ENCODE measurements at places on chromosomes 3 and 15.

DNA sequence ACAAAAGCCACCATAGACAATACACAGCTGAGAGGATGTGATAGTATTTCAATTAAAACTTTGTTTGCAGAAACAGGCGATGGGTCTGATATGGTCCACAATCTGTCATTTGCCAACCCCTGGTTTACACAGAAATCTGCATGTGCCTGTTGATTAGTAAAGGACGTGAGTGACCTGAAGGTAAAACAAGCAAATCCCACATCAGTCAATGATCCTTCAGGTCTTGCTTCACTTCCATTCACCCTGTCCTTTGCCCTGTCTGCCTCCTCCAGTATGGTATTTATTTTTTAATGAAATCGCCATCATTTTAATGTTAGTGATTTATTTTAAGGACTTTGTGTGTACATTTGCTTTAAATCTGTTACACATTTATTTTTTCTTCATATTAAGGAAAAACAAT is 166.2 kb downstream of the FEZF2 start:
- DNase-seq: no peak

GRCh38 chr15:59545573-59545972 is 66.0 kb upstream of the GCNT3 start:
- no peak for DNase-seq

DNA sequence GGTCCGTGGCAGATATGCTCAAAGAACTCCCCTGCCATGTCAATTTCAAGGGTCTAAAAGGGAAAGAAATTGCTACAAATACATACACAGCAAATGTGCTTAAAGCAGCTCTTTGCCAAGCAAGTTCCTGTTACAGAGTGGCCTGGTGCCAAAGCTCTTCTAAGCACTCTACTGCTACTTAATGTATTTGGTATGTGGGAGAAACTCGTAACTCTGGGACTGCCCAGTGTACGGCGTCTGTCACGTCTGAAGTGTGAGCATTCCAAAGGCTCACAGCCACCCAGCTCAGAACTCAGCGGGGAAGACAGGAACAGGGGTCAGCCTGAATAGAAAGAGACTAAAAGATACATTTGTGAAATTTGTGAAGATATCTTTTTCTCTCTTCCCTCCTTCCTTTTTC is 54.6 kb downstream of the RBMS3 start:
- DNase-seq: peak; percentile 100

- DNase-seq: no peak
These were observed 21.7 kb downstream of the CLDN11 start for GRCh38 chr3:170440344-170440743.

DNA sequence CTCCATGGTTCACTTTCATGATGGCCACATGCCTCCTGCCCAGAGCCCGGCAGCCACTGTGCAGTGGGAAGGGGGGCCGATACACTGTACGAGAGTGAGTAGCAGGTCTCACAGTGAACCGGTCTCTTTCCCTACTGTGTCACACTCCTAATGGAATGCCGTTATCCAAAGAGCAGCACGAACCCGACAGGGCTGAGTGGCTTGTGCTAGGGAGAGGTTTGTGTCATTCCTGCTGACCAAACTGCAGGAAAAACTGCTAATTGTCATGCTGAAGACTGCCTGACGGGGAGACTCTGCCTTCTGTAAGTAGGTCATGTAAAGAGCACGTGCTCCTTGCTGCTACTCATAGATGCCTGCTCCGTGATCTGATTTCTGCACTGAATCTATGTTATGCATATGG is 105.1 kb downstream of the ARPP21 start:
- no peak for DNase-seq

DNA sequence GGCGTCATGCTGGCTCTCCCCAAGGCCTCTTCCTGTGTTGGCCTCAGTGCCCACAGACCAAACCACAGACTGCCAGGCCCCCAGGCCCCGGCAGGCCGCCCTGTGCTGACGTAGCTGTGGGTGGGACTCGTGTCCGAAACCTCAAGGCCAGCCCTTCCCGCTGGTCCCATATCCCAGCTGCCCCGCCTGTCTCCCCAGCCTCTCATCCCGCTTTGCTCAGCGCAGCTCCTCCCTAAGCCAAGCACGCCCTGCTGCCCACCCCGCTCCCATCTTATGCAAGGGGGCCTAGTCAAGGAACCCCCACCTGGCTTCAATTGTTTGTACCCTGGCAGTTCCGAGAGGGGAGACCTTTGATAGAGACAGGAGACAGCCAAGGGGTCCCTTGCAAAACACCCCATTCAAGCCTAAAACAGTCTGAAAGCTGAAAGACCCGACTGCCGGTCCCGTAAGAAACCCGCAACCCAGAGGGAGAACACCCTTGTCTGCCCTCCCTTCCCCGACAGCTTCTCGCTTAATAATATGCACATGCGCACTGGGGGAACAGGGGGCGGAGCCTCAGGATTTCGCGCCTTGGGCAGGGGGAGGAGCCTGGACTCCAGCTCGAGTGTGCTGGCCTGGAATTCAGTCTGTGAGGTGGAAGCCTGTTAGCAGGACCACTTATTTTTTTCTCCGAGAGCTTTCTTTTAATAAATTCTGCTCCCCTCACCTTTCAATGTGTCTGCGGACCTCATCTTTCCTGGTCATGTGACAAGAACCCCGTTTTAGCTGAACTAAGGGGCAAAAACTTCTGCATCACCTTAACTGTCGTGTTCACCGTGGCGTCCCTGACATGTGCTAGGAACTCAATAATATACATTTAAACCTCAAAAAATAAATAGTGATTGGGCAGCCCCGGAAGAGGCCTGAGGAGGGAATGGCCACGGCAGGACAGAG is 17.2 kb downstream of the TNFAIP8L3 start:
- peak; percentile 62 for DNase-seq

- no peak for DNase-seq
These were observed 4.3 kb downstream of the SLC51A start for GRCh38 chr3:196220587-196220986.

GRCh38 chr3:61650276-61650675 is 88.9 kb downstream of the PTPRG start:
- peak; percentile 74 for DNase-seq

DNA sequence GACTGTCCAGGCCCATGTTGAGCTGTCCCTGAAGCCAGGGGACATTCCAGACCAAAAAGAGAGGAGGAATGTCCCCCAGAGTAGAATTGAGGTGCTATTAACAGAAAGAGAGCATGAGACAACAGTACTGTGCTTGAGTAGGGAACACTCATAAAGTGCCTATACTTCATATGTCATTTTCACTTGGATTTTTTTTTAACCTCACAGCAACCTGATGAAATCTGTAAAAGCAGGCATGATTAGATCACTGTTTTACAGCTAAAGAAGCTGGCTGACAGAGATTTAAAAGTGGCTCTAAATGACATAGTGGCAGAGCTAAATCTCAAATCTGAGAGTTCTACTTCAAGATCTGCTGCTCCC is 18.8 kb downstream of the PODXL2 start:
- DNase-seq: no peak

DNA sequence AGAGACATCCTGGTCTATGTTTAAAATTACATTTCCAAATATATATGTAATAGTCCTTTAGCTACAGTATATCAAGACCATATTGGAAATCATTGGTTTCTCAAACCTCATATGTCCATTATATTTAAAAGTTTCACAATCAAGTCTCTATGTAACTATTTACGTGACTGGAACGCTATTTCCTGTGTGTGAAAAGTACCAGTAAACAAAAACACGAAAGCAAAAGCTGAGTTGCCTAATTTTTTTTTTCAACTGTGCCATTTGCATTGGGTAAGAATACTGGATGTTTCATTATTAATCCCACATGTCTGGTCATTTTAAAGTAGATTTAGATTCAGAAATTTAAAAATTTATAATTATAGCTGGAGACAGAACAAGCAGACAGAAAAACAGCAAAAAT is 381.4 kb downstream of the TBC1D5 start:
- no peak for DNase-seq

GRCh38 chr15:92908713-92909057 is 8.6 kb downstream of the CHD2 start:
- DNase-seq: no peak

DNA sequence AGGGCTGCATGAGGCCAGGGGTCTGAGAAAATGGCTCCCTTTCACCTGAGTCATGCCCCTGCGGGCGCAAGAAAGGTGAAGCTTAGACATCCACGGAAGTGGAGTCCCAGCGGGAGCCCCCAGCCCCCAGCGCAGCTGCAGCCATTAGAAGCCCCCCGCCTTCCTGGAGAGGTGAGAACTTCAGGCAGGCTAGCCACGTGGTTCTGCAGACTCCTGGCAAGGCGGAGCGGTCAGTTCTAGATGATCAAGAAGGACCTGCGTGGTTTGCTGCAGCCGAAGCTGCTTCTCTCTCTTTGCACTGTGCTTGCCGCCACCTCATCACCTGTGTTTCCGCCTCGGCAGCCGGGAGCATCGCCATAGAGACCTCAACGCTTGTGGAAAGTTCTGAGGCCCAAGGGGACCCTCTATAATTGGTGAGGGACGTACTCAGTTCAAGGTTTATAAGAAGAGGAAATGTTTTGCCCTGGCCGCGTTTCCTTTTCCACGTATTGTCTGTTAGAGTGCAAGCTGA is 15.8 kb upstream of the KCNMB3 start:
- DNase-seq: peak; percentile 12

- no peak for DNase-seq
These were observed 163.2 kb downstream of the STT3B start for GRCh38 chr3:31696009-31696297.

DNA sequence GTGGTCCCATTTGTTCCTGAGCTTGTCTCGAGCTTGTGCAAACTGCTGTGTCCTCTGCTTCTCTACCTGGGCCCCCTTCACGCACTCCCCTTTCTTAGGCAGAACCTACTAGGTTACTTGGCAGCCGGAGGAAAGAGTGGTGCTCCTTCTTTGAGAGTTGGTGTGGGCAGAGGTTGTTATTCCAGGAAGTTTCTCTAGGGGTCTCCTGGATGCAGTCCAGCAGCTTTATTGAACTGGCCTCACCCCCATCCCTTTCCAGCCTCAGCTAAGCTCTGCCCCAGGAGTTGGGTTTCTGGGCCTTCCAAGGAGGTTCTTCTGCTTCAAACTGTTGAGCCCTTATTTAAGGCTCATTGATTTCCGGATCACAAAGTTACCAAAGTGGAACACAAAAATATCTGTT is 103.2 kb downstream of the C3orf70 start:
- no peak for DNase-seq

DNA sequence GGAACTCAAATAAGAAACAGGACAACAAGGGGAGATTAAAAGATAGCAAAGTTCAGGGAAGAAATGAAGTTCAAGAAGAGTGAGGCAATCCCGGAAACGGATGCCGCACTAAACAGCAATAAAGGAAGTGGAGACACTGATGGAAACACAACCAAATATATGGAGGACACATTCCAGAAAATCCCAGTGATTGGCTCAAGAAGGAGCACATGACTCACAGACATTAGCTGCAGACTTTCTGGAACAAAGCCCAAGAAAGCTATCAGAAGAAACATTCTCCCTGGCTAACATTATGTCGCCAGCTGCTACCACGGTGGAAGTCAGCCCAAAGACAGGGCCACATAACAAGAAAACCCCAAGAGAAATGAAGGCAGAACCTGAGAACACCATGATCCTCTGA is 18.1 kb upstream of the VGLL4 start:
- peak; percentile 34 for DNase-seq

GRCh38 chr3:42080453-42080872 is 10.7 kb upstream of the TRAK1 start:
- no peak for DNase-seq

GRCh38 chr15:36658898-36659639 is 79.6 kb downstream of the CDIN1 start:
- DNase-seq: no peak

DNA sequence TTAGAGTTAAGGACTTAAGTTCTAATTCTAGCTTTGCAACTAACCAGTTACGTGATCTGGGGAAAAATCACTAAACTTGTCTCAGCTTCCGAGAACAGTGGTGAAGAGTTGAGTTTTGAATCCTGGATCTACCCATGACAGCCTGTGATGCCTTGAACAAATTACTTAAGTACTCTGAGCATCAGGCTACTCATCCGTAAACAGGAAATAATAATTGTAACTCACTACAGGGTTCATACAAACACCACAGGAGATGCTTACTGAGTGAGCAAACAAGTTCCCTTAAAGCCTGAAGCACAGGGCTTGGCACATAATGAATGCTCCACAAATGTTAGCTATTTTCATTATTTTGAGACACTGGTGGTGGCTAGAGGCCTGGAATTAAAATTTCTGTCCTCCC is 158.8 kb downstream of the ERC2 start:
- no peak for DNase-seq

DNA sequence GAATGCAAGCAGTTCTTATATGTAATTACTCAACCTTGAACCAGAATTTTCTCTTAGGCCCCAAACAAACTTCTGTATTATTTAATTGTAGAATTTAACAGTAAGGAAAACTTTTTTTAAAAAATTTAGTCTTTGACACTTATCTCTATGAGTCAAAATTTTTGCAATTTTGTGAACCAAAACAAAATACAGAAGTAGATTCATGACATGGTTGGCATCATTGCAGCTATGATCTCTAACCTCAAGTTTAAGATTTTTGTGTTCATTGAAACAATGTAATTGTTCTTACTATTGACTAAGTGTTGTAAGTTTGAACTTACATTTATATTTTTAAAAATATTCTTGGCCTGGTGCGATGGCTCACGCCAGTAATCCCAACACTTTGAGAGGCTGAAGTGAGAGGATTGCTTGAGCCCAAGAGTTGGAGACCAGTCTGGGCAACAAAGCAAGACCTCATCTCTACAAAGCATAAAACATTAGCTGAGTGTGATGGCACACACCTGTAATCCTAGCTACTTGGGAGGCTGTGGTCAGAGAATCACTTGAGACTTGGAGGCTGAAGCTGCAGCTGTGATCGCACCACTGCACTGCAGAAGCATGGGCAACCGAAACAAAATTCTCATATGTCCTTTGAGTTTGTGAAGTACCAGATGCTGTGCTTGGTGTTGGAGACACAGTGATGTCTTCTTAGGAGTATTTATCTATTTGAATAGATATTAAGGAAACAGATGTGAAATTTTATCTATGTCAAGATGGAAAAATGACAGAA is 39.7 kb downstream of the STT3B start:
- no peak for DNase-seq

DNA sequence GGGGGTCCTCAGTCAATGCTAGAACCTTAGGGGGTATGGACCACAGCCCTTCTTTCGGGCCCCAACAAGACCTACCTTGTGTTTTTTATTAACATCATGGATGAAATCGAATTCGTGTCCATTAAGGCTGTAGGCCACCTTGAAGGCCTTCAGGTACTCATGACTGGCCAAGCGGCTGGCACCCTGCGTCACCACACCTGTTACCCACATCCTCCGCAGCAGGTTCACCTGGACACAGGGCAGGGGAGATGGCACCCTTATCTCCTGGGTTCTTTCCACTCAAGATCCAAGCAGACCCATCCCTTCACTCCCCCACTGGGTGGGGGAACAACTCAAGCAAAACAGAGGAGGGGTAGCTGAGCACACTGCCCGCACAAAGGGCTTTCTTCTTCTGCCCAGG is 6.6 kb downstream of the MFGE8 start:
- no peak for DNase-seq

- DNase-seq: no peak
These were observed 36.2 kb downstream of the KLHL18 start for GRCh38 chr3:47318916-47319315.

- no peak for DNase-seq
These were observed 57.4 kb downstream of the ABHD5 start for GRCh38 chr3:43748179-43748578.

DNA sequence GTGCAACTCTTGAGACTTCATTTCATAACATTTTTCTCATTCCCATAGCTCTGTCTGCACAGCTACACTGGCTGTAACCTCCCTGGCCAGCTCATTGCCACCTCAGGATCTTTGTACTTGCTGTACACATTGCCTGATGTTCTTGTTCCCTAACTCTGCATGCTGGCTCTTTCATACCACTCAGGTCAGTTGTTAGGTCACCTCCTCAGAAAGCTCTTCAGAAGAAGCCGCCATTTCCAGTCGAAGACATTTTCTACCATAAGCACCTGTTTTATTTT is 176.2 kb downstream of the AKAP13 start:
- DNase-seq: no peak

Measured in skin of body (tissue), 3 donors.